ENCODE measurements at places on chromosomes 2 and 18.
A peak's percentile ranks its signal among the peaks of the same experiment; 100 is the strongest.

DNA sequence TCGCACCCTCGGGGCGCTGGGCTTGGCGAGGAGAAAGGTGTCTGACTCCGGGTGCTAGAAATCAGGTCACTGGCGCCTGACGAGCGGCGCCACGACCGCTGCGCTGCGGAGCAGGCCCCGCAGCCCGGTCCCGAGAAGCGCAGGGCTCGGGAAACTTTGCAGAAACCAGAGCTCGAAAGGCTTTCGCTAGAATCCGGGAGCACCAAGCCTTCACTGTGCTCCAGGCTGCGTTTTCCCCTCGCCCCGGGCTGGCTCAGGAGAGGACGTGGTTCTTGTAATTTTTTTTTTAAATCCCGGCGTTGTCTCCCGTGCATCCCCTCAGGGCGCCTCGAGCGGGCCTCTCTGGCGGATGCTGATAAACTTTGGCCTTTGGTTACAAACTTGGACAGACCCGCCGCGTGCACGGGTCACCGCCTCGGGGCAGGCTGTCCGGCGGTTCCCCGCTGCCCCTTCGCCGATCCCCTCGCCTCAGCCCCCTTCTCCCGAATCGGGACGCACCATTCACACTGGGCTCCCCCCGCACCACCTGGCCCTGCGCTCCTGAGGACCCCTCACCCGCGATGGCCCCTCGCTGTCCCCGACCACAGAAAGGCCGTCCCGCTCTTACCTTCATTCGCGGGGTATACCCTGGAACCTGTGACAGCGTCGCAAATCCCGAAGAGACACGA, 419 bp downstream of the EPHA4 start:
- peak; percentile 46 for DNase-seq

DNA sequence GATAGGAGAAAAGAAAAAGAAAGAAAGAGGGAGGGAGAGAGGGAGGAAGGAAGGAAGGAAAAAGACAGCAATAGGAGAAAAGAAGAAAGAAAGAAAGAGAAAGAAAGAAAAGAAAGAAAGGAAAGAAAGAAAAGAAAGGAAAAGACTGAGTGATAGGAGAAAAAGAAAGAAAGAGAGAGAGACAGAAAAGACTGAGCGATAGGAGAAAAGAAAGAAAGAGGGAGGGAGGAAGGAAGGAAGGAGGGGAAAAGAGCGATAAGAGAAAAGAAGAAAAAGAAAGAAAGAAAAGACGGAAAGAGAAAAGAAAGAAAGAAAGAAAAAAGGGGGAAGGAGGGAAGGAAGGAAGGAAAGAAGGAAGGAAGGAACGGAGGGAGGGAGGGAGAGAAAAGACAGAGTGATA, 216.7 kb downstream of the DOK6 start:
- no peak for DNase-seq

DNA sequence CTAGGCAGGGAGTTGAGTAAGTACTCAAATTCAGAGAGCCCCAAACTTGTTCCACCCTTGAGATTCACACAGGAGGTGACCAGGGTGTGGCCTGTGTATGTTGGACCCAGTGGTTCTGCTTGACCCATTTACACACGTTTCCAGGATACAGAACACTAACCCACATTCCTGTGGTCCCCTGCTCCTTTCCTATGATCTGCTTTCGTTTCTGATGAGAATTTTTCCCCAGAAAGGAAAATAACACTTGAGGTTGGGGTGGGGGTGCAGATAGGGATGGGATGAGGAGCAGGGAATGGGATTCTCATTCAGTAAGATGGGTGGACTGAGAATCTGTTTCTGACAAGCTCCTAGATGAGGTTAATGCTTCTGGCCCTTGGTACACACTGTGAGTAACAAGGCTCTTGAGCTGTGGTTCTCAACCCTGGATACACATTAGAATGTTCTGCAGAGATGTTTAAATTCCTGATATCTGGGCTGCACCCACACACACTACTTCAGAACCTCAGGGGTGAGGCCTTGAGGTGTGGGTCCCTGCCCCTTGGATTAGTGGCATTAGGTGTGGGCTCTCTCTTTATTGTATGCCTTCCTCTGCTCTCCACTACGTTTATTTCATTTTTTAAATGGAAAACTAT, 58.4 kb downstream of the TPGS2 start:
- DNase-seq, result no peak

DNA sequence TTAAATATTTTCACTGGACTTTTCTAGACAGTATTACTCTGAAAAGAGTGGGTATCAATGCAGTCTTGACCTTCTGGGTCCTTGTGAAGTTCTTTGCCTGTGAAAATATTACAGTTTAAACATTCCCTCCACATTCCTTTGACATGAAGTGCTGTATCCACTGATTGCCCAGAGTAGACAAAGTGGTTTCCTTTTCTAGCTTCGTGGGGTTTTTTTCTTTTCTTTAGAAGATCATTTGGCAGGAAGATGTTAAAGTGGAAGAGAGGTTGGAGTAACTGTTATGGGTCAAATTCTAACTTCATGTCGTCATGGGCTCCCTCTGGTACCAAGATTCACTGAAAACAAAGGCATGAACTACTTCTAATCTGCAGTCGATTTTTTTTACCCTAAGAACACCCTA, 496.9 kb downstream of the EPHA4 start:
- DNase-seq, result no peak

GRCh38 chr2:61357681-61358080, 113.2 kb downstream of the USP34 start:
- no peak for DNase-seq

DNA sequence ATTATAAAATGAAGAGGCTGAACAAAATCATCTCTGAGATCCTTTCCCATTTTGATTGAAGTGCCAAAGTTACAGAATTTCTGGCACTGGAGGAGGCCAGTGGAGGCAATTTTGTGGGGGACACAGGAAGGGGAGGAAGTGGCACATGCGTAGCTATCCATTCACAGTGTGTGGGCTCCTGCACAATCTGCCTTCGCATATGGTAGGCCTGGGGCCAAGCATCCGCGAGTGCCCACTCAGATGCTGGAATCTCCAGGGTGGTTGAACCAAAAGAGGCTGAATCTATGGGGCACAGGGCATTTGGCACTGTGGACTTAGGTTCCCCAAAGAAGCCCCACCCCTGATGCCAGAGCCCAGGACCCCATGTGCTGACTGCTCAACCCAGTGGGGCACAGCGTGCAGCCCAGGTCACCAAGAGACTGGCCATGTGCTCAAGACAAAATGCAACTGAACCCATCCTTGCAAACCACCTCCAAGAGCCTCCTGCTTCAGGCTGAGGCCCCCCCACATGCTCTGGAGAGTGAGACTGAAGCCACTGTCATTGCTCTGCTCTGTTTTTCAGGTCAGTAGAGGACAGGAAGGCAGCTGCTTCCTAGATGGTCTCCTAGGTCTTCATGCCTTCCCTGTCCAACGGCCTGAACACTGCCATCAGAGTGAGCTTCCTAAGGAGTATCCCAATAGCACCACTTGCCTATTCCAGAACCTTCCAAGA, 28.5 kb downstream of the ST8SIA5 start:
- DNase-seq, result no peak

GRCh38 chr2:30361751-30362394, 85.2 kb upstream of the LCLAT1 start:
- peak; percentile 19 for DNase-seq

Measured in mammary epithelial cell (primary cell).